ENCODE measurements at places on chromosomes 11 and 22.

- peak overlapping the region; percentile 95 for H3K4me3 ChIP-seq
- no peak for DNase-seq
Observed at GRCh38 chr22:43953988-43954785, 1.1 kb upstream of the SAMM50 start.

GRCh38 chr11:10650630-10651029 is 42.9 kb downstream of the IRAG1 start:
- no peaks in the 10 kb centered on the region for H3K36me3 ChIP-seq
- H3K27me3 ChIP-seq = no peaks in the 10 kb centered on the region
- no peak overlapping the region for H3K4me3 ChIP-seq
- H3K27ac ChIP-seq = no peak overlapping the region
- H3K4me1 ChIP-seq = peaks cover 34% of the 10 kb centered on the region

DNA sequence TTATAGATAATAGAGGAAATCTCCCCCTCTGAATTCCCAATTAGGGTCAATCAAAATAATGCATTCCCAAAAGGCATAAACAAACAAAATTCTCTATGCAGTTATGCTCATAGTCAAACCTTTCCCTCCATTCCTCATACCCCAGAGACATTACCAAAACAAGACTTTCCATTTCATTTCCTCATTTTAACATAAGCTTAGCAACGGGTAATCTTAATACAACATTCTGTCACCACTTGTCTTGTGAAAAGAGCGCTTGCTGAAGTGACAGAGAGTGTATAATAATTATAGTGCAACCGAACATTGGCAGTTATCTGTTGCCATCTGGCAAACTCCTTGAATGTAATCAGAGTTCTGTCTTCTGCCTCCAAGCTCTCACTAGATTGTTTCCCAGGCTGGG is 1.2 kb upstream of the SLN start:
- no peak for DNase-seq
- no peaks in the 10 kb centered on the region for H3K4me1 ChIP-seq
- H3K27ac ChIP-seq = no peak overlapping the region
- no peaks in the 10 kb centered on the region for H3K36me3 ChIP-seq
- H3K27me3 ChIP-seq = no peaks in the 10 kb centered on the region

- no peaks in the 10 kb centered on the region for H3K36me3 ChIP-seq
- no peak overlapping the region for H3K4me3 ChIP-seq
- no peak overlapping the region for H3K27ac ChIP-seq
- peaks cover 71% of the 10 kb centered on the region for H3K27me3 ChIP-seq
- no peaks in the 10 kb centered on the region for H3K4me1 ChIP-seq
- DNase-seq = no peak
Observed at GRCh38 chr11:1153951-1154493, 3.7 kb upstream of the MUC5AC start.

DNA sequence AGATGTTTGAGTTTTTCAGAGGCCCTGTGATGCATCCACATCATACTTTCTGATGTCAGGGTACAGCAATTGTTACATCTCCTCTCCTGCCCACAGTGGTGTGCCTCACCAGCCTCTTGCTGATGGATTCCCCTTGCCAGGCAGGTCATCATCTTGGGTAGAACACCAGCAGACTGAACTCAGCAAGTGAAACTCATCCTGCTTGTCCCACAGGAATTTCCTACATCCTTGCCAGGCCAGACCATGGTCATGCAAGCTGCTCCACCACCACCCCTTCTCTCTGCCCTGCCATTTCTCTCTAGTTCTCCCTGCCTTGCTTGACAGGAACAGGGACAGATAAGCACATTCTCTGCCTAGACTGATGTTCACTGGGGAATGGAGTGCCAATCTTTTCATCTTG is 85.9 kb downstream of the PAX6 start:
- H3K27me3 ChIP-seq = no peaks in the 10 kb centered on the region
- H3K4me1 ChIP-seq = no peaks in the 10 kb centered on the region
- no peak for DNase-seq
- H3K36me3 ChIP-seq = no peaks in the 10 kb centered on the region
- H3K27ac ChIP-seq = no peak overlapping the region

GRCh38 chr11:121429556-121429955 is 22.6 kb upstream of the SORL1 start:
- H3K4me1 ChIP-seq = no peaks in the 10 kb centered on the region
- H3K4me3 ChIP-seq = no peak overlapping the region
- H3K27ac ChIP-seq = no peak overlapping the region
- no peak for DNase-seq
- no peaks in the 10 kb centered on the region for H3K36me3 ChIP-seq

DNA sequence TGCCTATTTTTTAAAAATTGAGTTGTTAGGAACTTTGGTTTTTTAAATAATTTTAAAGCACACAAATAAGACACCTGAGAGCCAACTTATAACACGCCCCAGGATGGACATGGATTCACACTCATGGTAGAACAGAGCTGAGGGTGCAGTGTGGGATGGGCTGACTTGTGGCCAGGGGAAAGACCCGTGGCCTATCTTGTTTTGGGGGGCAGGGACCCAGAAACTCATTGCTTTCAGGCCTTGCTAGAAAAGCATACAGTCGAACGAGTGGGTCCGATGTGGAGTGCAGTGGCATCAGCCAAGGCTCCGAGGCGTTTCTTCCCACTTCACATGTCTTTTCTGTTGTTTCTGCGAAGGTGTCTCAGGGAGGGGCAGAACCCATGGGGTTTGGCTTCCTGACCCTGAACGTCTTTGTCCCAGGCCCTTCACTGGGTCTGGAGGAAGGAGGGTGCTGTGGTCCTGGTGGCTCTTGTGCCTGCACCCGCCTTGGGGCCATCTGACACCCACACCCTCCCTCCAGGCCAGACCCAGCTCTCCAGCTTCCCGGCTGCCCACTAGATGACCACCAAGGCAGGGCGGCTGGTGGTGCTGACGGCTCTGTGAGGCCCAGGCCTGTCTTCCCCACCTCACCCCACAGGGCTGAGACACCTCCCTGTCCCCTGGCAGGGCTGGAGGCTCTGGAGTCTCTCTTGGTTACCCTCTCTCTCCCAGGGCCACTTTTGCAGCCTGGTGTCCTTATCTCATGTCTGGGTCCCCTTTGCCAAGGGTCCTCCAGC is 120.8 kb downstream of the KCNQ1 start:
- H3K27me3 ChIP-seq = no peaks in the 10 kb centered on the region
- no peak overlapping the region for H3K27ac ChIP-seq
- H3K4me3 ChIP-seq = no peak overlapping the region
- no peak for DNase-seq
- H3K36me3 ChIP-seq = no peaks in the 10 kb centered on the region
- H3K4me1 ChIP-seq = peaks cover 7% of the 10 kb centered on the region

DNA sequence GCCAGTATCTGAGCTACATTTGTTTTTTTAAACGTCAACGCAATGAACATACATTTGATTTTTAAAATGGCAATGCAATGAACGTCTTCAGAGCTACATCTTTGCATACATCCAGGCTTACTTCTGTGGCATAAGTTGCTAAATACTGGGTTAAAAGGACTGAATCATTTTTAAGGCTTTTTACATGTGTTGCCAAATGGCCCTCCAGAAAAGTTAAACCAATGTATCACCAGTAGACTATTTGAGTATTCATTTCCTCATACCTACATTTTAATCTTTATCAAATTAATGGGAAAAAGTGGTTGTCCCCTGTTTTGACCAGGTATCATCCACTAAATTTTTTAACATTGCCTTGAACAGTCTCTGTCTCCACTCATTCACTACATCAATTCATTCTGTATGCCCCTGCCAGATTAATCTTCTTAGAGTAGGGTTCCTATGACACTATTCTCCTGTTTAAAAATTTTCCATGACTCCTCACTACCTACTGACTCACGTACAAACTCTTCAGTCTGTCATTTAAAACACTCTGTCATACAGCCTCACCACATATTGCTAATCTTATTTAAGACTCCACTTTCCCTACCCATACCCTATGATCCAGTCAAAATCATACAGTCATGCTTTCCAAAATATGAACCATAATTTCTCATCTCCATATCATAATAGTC is 12.4 kb upstream of the PRRG4 start:
- H3K27me3 ChIP-seq = no peaks in the 10 kb centered on the region
- H3K4me3 ChIP-seq = no peak overlapping the region
- no peaks in the 10 kb centered on the region for H3K36me3 ChIP-seq
- DNase-seq = no peak
- H3K27ac ChIP-seq = no peak overlapping the region
- peaks cover 5% of the 10 kb centered on the region for H3K4me1 ChIP-seq

GRCh38 chr11:126063507-126063852 is 814 bp upstream of the CDON start:
- no peak overlapping the region for H3K27ac ChIP-seq
- peaks cover 8% of the 10 kb centered on the region for H3K4me1 ChIP-seq
- no peaks in the 10 kb centered on the region for H3K36me3 ChIP-seq
- peak overlapping the region; percentile 53 for H3K4me3 ChIP-seq
- no peak for DNase-seq

DNA sequence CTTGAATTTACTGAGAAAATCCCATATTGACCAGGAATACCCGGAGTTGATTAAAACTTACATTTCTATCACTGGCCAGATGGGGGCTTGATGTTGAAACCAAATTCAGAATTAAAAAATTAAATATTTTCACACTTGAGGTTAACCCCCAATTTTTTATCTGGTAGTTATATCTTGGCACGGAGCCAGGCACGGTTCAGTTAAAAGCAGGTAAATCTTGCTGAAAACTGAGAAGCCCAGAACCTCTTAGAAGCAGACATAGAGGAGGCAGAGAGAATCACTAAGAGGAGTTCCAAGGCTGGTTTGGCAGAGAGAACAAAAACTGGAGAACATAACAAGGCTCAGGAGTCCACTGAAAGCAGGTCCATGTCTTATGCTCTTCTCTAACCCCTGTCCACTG is 77.7 kb downstream of the USP35 start:
- H3K36me3 ChIP-seq = no peaks in the 10 kb centered on the region
- H3K27me3 ChIP-seq = no peaks in the 10 kb centered on the region
- H3K4me1 ChIP-seq = no peaks in the 10 kb centered on the region
- H3K4me3 ChIP-seq = no peak overlapping the region
- DNase-seq = no peak

DNA sequence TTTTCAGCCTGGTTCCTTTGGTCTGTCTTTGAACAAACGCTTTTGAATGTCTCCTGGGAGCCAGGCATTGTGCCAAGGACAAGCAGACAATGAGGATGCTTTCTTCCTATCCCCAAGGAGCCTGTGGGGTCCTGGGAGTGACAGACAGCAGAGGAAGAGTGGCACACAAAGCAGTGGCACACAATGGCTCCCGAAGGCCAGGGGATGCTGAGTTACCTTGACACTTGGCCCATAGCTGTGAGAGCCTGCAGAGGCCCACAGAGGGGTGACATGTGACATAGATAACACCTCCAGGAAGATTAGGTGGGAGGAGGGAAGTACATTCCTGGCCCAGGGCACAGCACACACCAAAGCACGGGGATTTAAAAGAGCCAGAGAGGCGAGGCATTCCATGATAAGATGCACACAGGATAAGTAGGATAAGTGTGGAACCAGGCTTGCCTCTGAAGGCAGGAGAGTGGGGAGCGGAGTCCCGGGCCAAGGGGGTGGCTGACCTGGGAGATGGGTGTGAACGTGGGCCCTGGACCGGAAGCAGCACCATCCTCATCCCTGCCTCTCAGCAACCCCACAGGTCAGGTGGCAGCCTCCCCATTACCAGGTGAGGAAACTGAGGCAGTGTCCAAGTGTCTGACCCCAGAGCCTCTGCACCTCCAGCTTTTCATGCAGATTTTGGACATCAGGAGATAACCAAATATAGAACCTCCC is 6.3 kb downstream of the UPB1 start:
- DNase-seq = no peak
- H3K27me3 ChIP-seq = no peaks in the 10 kb centered on the region
- H3K36me3 ChIP-seq = no peaks in the 10 kb centered on the region

- no peaks in the 10 kb centered on the region for H3K4me1 ChIP-seq
- no peaks in the 10 kb centered on the region for H3K36me3 ChIP-seq
- no peaks in the 10 kb centered on the region for H3K27me3 ChIP-seq
- no peak overlapping the region for H3K27ac ChIP-seq
- H3K4me3 ChIP-seq = no peak overlapping the region
Observed at GRCh38 chr11:79362206-79362757, 78.5 kb downstream of the TENM4 start.

- DNase-seq = no peak
- H3K4me3 ChIP-seq = no peak overlapping the region
- H3K4me1 ChIP-seq = peaks cover 31% of the 10 kb centered on the region
- H3K27ac ChIP-seq = peak overlapping the region; percentile 47
- H3K27me3 ChIP-seq = no peaks in the 10 kb centered on the region
- H3K36me3 ChIP-seq = no peaks in the 10 kb centered on the region
Observed at GRCh38 chr22:35205961-35206360, 51.3 kb upstream of the HMGXB4 start.

- DNase-seq = no peak
- H3K27me3 ChIP-seq = peaks cover 11% of the 10 kb centered on the region
- no peak overlapping the region for H3K4me3 ChIP-seq
- H3K36me3 ChIP-seq = no peaks in the 10 kb centered on the region
- no peak overlapping the region for H3K27ac ChIP-seq
Observed at GRCh38 chr22:40008726-40009291, 14.1 kb downstream of the FAM83F start.

DNA sequence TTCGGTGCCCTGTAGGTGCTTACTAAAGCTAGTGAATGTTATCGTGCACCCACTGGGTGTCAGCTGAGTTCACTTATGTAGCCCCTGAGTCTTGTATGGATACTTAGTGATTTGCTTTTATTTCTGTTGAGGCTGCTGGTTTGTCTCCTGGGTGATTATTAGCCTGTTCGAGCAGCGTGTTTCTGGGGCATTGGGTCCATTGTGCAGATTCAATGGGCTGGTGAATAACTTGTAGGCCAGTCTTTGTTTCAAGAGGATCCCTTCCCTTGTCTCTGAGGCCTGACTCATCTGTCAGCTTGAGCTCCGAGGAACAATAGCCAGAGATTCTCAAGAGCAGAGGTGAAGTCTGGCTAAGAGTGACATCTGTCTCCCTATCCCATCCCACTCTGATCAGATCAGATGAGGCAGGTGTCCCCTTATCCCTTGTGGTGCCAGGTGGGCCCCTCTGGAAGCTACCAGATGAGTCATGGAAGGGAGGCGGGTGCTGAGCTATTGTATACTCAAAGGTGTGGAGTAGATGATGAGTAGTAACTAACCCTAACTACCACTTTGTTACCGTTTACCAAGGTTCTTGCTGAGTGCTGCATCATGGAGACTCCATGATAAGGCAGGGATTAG is 3.7 kb downstream of the MIAT start:
- H3K4me3 ChIP-seq = no peak overlapping the region
- no peaks in the 10 kb centered on the region for H3K36me3 ChIP-seq

- H3K4me1 ChIP-seq = no peaks in the 10 kb centered on the region
- no peak for DNase-seq
- no peaks in the 10 kb centered on the region for H3K36me3 ChIP-seq
- no peaks in the 10 kb centered on the region for H3K27me3 ChIP-seq
- no peak overlapping the region for H3K27ac ChIP-seq
Observed at GRCh38 chr11:40099426-40100161, 1359.9 kb downstream of the LRRC4C start.

GRCh38 chr11:122731500-122731913 is 76.0 kb downstream of the UBASH3B start:
- no peaks in the 10 kb centered on the region for H3K36me3 ChIP-seq
- peak overlapping the region; percentile 53 for H3K27ac ChIP-seq
- DNase-seq = peak; percentile 54

GRCh38 chr11:64665411-64665821 is 57.6 kb downstream of the NRXN2 start:
- no peak for DNase-seq
- H3K27me3 ChIP-seq = peaks cover 96% of the 10 kb centered on the region
- no peaks in the 10 kb centered on the region for H3K4me1 ChIP-seq

- H3K27me3 ChIP-seq = no peaks in the 10 kb centered on the region
- no peaks in the 10 kb centered on the region for H3K4me1 ChIP-seq
- H3K36me3 ChIP-seq = no peaks in the 10 kb centered on the region
- no peak overlapping the region for H3K4me3 ChIP-seq
- no peak overlapping the region for H3K27ac ChIP-seq
- no peak for DNase-seq
Observed at GRCh38 chr22:26842103-26842502, 184.7 kb downstream of the MIAT start.

- H3K27ac ChIP-seq = no peak overlapping the region
- DNase-seq = no peak
- H3K4me3 ChIP-seq = no peak overlapping the region
- H3K27me3 ChIP-seq = no peaks in the 10 kb centered on the region
Observed at GRCh38 chr11:117407016-117407415, 79.4 kb downstream of the CEP164 start.

All from MM.1S (cell line).